ENCODE measurements at places on chromosomes 11 and 22.

DNA sequence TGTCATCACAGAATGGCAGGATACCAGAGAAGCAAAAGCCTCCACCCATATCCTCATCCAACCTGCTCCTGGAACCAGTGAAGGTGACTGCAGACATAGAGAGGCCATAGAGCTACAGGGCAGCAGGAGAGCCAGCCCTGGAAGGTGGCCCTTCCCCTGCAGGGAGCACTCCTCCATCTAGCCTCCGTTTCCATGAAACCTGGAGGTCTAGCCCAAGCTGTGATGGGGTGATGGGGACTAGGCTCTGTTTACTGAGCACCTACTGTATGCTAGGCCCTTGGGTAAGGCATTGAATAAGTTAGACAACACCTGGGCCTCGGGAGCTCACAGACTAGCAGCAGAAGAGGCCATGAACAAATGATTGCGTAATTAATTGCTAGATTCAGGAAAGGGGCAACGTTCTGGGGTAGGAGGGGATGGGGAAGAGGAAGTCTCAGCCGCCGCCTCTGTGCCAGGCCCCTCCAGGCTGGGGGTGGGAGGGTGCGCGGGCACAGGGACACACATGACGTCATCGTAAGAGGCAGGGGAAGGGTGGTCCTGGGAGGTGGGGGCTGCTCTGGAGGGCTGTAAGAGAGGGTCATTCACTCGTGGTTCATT, 784 bp upstream of the SYNGR1 start:
- DNase-seq = no peak

DNA sequence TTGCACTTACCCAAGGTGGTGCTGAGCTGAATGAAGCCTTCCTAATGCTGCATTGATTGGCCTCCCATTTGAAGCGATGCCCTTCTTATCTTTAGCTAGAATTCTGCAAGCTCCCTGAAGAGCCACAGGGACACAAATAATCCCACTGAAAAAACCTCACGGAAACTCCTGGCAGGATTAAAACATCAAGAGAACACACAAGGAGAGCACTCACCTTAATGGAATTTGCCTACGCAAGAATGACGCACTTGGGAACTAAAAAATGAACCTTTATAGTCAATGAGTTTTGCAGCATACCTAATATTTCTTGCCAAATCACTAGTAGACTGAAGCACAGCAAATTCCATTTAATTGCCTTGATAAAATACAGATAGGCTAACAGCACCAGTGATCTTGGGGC, 232.8 kb upstream of the UBASH3B start:
- no peak for DNase-seq

DNA sequence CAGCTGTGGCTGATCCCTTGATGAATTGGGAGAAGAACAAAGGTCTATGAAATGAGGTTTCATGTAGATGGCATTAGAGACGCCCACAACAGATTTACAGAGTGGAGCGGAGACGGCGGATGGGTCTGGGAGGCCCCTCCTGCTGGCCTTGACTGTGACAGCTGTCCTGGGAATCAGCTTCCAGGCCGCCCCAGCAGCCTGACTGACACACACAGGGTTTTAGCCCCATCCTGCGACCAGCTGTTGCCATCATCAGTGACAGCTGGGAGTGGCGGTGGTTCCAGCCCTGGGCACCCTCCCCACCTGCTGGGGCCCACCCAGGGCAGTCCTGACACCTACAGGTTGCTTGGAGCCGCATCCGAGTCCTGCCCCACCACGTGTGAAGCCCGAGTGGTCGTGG, 64.0 kb upstream of the PPP6R3 start:
- DNase-seq = no peak

GRCh38 chr11:109939166-109939810, 153.9 kb upstream of the ZC3H12C start:
- DNase-seq = no peak

DNA sequence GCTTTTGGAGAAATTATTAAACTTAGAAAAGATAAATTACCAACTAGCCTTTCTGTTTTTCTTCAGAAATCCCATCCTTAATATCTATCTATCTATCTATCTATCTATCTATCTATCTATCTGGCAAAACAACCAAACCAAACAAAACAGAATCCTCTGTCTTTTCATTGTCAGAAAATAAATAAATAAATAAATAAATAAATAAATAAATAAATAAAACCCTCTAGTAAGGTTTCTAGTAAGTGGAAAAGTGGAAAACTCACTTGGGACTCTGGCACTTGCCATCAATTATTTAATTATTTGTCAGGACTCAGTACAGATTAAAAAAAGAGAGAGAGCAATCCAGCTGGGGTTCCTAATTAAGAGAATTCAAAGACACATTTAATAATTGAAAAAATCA, 556.2 kb upstream of the CHORDC1 start:
- no peak for DNase-seq

- no peak for DNase-seq
Measured at GRCh38 chr11:27391331-27392015, 28.5 kb upstream of the CCDC34 start.

Data from thoracic aorta (tissue), 2 donors.